A549 (cell line): ENCODE measurements at places on chromosomes 1 and 21.

DNA sequence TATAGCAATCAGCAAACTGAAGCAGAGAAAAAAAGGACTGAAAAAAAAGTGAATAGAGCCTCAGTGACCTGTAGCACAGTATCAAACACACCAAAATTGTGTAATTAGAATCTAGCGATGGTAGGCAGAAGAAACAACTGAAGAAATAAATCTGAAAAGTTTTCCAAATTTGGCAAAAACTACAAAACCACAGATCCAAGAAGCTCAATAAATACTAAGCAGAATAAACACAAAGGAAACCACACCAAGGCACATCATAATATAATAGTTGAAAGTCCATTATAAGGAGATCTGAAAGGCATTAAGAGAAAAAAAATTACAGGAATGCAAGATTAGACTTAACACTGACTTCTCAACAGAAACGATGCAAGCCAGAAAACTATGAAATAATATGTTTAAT lies 7.1 kb upstream of the IL12RB2 start:
- no peak for DNase-seq

- peak; percentile 13 for DNase-seq
Measured at GRCh38 chr1:22832414-22832786, 121.8 kb downstream of the EPHB2 start.

GRCh38 chr21:35868005-35868868 lies 192.1 kb downstream of the SETD4 start:
- DNase-seq: no peak

GRCh38 chr1:85078903-85079302 lies 30.6 kb upstream of the MCOLN3 start:
- no peak for DNase-seq

DNA sequence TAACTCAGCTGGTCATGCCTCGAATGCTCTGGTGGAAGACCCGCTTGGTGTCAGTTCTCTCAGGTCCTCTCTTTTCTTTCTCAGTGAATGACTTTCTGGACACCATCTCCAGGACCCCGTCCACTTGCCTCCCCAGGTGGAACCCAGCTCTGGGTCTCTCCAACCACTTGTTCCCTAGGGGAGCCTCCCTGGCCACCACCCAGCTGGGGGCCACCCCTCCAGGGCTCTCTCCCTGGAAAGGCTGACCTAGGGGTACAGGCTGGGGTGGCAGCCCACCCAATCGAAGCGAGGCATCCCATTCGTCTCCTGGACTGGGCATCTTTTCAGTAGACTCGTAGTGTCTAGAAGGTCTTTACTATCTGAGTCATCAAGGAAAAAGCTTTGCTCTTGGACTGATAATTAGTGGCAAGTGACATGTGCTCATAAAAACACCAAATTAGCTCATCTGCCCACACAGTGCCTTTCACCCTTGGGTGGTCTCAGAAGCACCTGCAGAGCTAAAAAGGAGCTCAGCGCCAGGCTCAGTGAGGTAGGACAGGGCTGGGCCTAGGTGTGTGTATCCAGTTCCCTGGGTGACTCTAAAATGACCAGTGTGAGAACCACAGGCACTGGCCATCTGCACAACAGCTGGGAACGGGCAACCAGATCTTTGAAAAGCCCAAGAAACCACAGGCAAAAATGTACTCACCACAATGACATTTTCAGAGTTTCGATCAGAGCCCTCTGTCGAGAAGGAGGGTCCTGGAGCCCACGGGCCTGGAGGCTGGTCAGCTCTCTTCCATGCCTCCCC lies 2.4 kb upstream of the PDXK start:
- no peak for DNase-seq

DNA sequence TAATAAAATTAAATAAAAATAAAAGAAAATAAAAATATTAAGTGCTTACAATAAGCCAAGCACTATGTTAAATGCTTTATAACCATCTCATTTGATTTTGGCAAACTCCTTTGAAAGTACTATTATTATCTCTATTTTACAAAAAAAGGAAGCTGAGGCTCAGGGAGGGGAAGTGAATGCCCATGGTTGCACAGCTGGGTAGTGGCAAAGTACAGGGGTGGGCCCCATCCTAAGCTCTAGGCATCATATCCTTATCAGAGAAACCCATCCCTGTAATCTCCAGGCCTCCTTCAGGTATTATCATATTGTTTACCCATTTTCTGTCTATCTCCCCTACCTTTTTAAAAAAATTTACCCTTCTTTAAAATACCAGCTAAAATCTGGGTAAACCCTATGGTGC lies 2.3 kb upstream of the MED18 start:
- no peak for DNase-seq

DNA sequence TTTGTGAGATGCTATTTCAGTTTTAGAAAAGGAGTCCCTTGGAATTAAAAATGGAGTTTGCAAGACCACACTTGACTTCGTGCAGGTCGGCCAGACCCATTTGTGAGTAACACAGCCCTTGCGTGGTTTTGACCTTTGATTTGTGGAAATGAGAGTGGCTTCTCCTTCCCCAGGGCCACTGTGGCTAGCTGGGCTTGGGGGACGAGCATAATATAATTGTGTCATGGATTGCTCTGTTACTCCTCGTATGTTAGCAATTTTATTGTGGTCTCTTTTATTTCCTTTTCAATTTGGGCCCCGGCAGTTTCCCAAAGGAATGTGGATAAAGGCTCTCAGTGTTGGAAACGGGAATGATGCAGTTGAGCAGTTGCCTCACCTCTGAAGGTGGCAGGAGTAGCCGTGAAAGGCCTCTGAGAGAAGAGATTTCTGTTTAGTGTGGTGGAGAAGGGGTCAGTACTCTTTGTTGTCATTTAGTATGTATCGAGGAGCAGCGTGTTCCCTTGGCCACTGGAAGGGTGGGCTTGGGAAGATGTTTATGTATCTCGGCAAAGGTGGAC lies 194.6 kb downstream of the PBX1 start:
- no peak for DNase-seq

GRCh38 chr1:54403808-54404261 lies 2.4 kb downstream of the SSBP3 start:
- no peak for DNase-seq

DNA sequence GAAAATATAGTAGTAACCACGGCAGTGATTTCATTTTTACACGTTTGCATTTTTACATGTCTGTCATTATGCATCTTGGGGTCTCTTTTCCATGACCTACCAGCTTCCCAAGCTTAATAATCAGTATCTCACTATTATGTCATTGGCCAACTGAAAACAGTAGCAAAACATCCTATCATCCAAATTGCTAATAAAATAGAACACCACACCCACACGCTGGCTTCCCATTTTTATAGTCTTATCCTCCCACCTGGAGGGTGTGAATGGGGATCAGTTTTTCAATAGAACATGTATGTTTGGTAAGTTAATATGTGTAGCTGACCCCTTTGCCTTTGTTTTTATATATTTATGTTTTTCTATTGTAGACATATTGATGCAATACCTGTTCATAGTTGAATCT lies 11.8 kb downstream of the TFF3 start:
- DNase-seq: no peak

DNA sequence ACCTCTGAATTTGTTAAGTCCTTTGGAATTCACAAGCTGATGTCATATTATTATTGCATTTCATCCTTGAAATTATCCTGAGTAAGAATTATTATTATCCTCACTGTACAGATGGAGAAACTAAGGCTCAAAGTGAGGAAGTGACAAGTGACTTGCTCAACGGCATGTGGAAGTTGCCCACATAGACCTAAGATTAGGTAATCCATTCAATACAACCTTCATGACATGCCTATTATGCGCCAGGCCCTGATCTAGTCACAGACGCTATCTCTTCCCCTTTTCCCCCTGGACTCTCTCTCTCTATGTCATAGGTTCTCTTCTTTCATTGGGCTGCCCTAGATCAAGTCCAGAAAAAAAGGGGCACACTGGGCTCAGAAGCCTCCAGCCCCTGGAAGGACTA lies 84.9 kb upstream of the KCNK2 start:
- DNase-seq: no peak

DNA sequence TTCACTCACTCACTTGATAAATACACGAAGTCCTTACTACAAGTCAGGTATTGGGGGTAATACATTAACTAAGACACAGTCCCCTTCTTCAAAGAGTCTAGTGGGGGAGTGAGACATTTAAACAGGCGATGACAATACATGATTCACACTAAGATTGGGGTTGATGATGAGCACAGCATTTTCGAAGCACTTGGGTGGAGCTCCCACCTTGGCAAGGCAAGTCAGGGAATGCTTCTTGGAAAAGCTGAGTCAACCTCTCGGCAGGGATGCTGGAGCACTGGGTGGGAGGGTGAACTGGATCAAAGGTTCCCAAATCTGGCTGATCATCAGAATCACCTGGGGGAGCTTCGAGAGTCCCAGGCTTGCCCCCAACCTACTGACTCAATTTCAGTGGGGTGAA lies 57.9 kb upstream of the ENAH start:
- DNase-seq: peak; percentile 89
